ENCODE measurements at places on chromosomes 4 and X.

GRCh38 chr4:149923736-149924135, 108.1 kb upstream of the IQCM start:
- no peak overlapping the region for H3K4me3 ChIP-seq
- H3K27ac ChIP-seq = no peak overlapping the region
- H3K4me1 ChIP-seq = no peaks in the 10 kb centered on the region
- no peaks in the 10 kb centered on the region for H3K27me3 ChIP-seq
- DNase-seq = no peak
- H3K36me3 ChIP-seq = no peaks in the 10 kb centered on the region

DNA sequence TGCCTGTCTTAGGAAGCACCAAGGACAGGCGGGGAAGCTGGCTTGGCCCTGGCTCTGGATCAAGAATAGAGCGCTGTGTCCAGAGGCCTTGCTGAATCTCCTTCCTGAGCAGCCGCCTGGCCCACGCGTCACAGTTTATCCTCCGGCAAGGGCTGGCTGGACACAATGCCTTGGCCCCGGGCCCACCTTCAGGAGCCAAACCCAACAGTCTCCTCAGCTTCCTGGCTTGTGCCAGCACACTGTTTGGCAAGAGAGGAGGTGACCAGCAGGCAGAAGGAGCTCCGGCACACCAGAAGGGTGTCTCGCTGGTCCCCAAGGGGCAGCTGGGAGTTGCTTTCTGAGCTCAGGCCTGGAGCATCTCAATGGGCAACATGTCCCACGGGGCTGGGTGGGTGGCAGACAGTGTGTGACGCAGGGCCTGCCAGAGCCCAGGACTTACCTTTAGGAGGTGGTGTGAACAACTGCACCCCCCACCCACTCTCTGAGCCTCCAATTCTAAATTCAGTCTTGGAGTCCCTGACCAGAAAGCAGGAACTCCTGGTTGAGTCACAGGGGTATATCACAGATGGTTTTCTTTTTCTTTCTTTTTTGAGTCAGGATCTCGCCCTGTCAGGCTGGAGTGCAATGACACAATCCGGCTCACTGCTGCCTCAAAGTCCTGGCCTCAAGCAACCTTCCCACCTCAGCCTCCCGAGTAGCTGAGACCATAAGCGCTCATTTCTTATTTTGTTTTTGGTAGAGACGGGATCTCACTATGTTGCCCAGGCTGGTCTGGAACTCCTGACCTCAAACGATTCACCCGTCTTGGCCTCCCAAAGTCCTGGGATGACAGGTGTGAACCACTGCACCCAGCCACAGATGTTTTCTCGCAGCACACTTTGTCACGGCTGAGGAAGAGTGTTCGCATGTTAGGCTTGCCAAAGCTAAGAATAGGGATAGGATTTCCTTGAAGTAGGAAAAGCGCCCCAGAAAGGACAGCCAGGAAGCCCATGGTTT, 361.2 kb downstream of the BCOR start:
- DNase-seq = no peak
- no peak overlapping the region for H3K27ac ChIP-seq
- H3K27me3 ChIP-seq = no peaks in the 10 kb centered on the region
- no peak overlapping the region for H3K4me3 ChIP-seq
- H3K36me3 ChIP-seq = no peaks in the 10 kb centered on the region

- no peaks in the 10 kb centered on the region for H3K36me3 ChIP-seq
- H3K27me3 ChIP-seq = no peaks in the 10 kb centered on the region
- no peak overlapping the region for H3K4me3 ChIP-seq
These were observed 208.4 kb upstream of the NPY2R start for GRCh38 chr4:154999950-155000578.

- H3K27ac ChIP-seq = no peak overlapping the region
- H3K4me3 ChIP-seq = no peak overlapping the region
- no peaks in the 10 kb centered on the region for H3K36me3 ChIP-seq
- no peak for DNase-seq
- H3K4me1 ChIP-seq = no peaks in the 10 kb centered on the region
These were observed 419.9 kb downstream of the SPRY1 start for GRCh38 chr4:123816462-123816861.

- peak overlapping the region; percentile 57 for H3K27ac ChIP-seq
- no peaks in the 10 kb centered on the region for H3K27me3 ChIP-seq
- peaks cover 24% of the 10 kb centered on the region for H3K4me1 ChIP-seq
- no peak overlapping the region for H3K4me3 ChIP-seq
These were observed 37.3 kb downstream of the UNC5C start for GRCh38 chr4:95511477-95511876.

DNA sequence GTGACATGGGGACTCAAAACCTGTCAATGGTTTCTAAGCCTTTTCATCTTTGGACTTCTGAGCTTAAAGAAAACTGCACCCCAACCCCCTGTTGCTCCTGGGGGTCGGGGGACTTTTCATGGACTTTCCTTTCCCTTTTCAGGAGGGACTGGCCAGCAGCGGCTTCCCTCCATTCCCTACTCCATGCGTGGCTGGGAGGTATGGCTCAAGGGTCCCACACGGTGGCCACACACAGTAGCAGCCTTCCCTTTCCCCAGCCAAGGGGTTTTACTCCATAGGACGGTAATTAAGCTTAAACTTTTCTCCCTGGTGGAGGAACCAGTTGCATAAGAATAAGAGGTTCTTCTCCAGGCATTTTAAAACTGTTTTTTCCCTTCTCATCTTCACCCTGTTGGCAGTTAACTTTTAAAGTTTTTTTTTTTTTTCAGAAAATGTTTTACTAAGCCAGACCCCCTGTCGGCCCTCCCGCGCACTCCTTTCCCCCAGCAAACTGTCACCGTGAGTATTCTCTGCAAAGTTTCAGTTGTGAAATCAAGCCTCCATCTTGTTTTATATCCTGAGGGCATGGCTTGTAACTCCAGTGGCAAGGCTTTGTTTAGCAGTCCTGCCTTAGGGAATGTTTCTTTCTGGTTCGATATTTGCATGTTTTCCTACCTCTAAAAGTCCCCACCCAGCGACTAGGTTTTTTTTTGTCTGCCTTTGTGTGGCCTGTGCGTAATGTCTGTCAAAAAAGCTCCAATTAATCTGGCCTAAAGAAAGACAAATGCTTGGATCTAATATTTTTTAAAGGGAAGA, 325.7 kb downstream of the TLL1 start:
- no peaks in the 10 kb centered on the region for H3K4me1 ChIP-seq
- DNase-seq = no peak
- H3K4me3 ChIP-seq = no peak overlapping the region
- no peaks in the 10 kb centered on the region for H3K27me3 ChIP-seq

DNA sequence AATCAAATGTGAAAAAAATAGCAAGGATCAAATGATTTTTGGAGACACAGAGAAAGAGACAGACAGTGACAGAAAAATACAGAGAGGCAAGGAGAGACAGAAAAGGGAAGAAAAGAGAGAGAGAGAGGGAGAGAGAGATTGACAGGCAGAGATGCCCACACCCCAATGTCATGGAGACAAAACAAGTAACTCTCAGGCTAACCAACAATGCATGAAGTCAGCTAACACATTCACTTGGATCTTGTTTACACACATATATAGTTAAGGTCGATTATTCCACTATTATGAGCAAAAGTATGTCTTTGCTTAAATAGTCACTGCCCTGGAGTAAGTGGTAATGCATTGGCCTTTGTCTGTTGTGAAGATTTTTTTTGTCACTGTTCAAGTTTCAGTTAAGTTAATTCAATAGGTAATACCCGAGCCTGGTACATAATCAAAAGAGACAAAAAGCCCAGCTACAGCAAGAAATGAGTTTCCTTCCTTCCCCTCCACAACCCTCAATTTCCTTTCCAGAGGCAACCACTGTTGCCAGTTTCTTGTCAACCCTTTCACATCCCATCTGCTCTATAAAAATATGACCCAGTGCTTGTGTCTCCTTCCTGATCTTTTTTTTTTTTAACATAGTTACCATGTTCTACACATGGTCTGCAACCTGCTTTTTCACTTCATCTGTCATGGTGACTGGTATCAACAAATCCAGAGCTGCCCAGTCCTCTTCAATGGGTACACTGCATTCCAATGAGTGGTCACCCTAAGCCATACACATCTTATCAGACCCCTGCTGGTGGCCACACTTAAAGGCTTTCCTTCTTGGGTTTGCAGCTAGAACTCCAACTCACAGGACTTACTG, 52.1 kb downstream of the PROM1 start:
- H3K36me3 ChIP-seq = no peaks in the 10 kb centered on the region
- no peak overlapping the region for H3K4me3 ChIP-seq
- H3K27me3 ChIP-seq = no peaks in the 10 kb centered on the region
- 0 out of 2 replicates have a peak, but pooled peaks cover 2% of the 10 kb centered on the region for H3K4me1 ChIP-seq
- H3K27ac ChIP-seq = no peak overlapping the region

- DNase-seq = peak; percentile 66
- H3K27me3 ChIP-seq = no peaks in the 10 kb centered on the region
- H3K4me1 ChIP-seq = peaks cover 8% of the 10 kb centered on the region
- H3K4me3 ChIP-seq = no peak overlapping the region
- H3K36me3 ChIP-seq = no peaks in the 10 kb centered on the region
- no peak overlapping the region for H3K27ac ChIP-seq
These were observed 56.1 kb downstream of the PLS3 start for GRCh38 chrX:115616943-115617563.

DNA sequence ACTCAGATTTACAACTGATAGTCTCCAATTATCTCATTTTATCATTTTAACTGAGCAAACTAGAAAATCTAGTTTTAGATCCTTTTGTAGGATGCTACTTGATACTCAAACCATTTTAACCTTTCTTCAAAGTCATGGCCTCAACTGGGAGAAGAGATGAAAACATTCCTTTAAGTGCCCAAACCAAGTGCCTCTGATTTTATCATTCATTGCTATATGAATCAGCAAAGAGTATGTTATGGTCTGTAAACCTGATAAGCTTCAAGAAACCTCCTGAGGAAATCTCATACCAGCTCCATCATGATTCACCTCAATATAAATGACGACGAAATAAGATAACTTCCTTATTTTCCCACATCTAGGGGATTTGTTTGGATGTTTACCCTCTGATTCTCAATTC, 119.9 kb downstream of the FAM13A start:
- no peaks in the 10 kb centered on the region for H3K4me1 ChIP-seq
- H3K27me3 ChIP-seq = no peaks in the 10 kb centered on the region
- H3K27ac ChIP-seq = no peak overlapping the region
- no peaks in the 10 kb centered on the region for H3K36me3 ChIP-seq
- no peak for DNase-seq
- H3K4me3 ChIP-seq = no peak overlapping the region

- no peak overlapping the region for H3K4me3 ChIP-seq
- no peaks in the 10 kb centered on the region for H3K4me1 ChIP-seq
- no peaks in the 10 kb centered on the region for H3K36me3 ChIP-seq
- no peaks in the 10 kb centered on the region for H3K27me3 ChIP-seq
These were observed 471.2 kb downstream of the IQCM start for GRCh38 chr4:149344436-149344835.

- H3K27ac ChIP-seq = no peak overlapping the region
- H3K36me3 ChIP-seq = no peaks in the 10 kb centered on the region
- DNase-seq = no peak
- H3K4me3 ChIP-seq = no peak overlapping the region
- H3K4me1 ChIP-seq = peaks cover 8% of the 10 kb centered on the region
These were observed 151.5 kb downstream of the PDLIM5 start for GRCh38 chr4:94603170-94603747.

- H3K27ac ChIP-seq = no peak overlapping the region
- DNase-seq = no peak
- H3K27me3 ChIP-seq = no peaks in the 10 kb centered on the region
- no peak overlapping the region for H3K4me3 ChIP-seq
- H3K4me1 ChIP-seq = peaks cover 56% of the 10 kb centered on the region
These were observed 234.1 kb upstream of the PGRMC2 start for GRCh38 chr4:128521648-128522111.

GRCh38 chrX:43140582-43140981, 362.6 kb upstream of the PPP1R2C start:
- no peaks in the 10 kb centered on the region for H3K4me1 ChIP-seq
- no peaks in the 10 kb centered on the region for H3K27me3 ChIP-seq
- H3K27ac ChIP-seq = no peak overlapping the region
- H3K4me3 ChIP-seq = no peak overlapping the region

DNA sequence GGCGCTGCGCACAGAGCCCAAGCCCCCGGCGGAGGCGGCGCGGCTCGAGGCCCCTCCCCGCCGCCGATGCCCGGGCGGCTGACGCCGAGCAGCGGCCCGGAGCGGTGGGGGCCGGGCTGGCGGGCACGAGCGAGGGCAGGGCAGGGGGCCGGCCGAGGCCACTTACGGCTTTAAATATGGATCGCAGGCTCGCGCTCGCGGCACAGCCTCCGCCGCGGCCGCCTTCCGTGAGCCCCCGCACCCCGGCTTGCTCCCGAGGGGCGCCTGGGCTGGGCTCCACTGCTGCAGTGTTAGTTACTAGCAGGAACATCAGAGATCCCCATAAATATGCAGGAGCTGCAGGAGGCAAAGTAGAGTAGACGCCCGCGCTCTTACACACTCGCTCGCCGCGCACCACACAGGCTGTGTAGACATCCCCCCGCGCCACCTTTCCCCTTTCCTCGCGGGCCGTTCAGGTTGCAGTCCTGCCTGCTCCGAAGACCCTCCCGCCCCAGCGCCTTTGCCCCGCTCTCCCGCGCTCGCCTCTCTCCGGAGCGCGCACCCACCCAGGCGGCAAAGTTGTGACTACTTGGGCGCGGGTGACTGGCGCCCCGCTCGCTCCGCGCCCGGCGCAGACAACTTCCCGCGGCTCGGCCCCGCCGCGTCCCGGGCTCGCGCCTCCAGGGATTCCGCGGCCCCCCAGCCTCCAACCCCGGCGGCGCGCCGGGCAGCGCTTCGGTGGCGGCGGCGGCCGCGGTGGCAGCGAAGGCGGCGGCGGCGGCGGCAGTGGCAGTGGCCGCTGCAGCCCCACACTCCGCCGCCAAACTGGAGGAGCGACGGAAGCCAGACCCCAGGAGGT, 152.0 kb upstream of the SLC4A4 start:
- DNase-seq = no peak
- H3K36me3 ChIP-seq = no peaks in the 10 kb centered on the region
- peak overlapping the region; percentile 45 for H3K4me3 ChIP-seq
- no peak overlapping the region for H3K27ac ChIP-seq
- no peaks in the 10 kb centered on the region for H3K4me1 ChIP-seq

GRCh38 chr4:115944146-115944905, 830.9 kb upstream of the NDST4 start:
- H3K4me3 ChIP-seq = no peak overlapping the region
- no peaks in the 10 kb centered on the region for H3K27me3 ChIP-seq
- H3K27ac ChIP-seq = no peak overlapping the region
- no peaks in the 10 kb centered on the region for H3K4me1 ChIP-seq
- no peak for DNase-seq
- H3K36me3 ChIP-seq = no peaks in the 10 kb centered on the region

DNA sequence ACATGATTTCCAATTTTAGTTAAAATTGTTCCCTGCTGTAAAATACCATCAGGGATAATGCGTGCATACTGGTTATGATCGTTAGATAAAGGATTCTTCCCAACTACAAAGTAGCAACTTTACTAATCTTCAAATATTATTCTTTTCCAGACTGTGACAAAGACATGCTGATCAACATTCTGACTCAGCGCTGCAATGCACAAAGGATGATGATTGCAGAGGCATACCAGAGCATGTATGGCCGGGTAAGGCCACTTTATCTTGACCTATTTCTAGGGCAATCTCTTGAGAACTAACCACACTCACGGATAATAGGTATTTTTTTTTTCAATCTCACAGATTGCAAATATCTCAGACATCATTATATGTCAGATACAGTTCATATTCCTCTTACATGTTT, 47.0 kb downstream of the ANXA10 start:
- H3K27me3 ChIP-seq = no peaks in the 10 kb centered on the region
- H3K36me3 ChIP-seq = no peaks in the 10 kb centered on the region
- no peak overlapping the region for H3K4me3 ChIP-seq
- peak overlapping the region; percentile 57 for H3K27ac ChIP-seq

- no peak for DNase-seq
- H3K27ac ChIP-seq = no peak overlapping the region
- H3K4me1 ChIP-seq = no peaks in the 10 kb centered on the region
- no peak overlapping the region for H3K4me3 ChIP-seq
- H3K36me3 ChIP-seq = no peaks in the 10 kb centered on the region
- H3K27me3 ChIP-seq = peaks cover 5% of the 10 kb centered on the region
These were observed 2.8 kb downstream of the PCDH19 start for GRCh38 chrX:100407147-100407783.
